Type B pancreatic cell (in vitro differentiated cells): ENCODE measurements at places on chromosomes 11 and 22. TPM values are rescaled to one million over a fixed set of nuclear protein-coding genes. Genes with fewer than 3 reads are reported as not detected.

Gene OR51B5
- not detected in 2 replicates for total RNA-seq

Gene OR52N4
- not detected in 2 replicates for total RNA-seq

Gene SCN3B
- 2.5 and 4.4 TPM in 2 replicates for total RNA-seq

Gene SEC14L2
- total RNA-seq: 7.9 and 9.6 TPM in 2 replicates

Gene ACTN3
- total RNA-seq: 0.57 and 2.6 TPM in 2 replicates

Gene TRMT2A
- total RNA-seq: 57.7 and 64.8 TPM in 2 replicates

Gene TMEM86A
- total RNA-seq: 3.6 and 6.5 TPM in 2 replicates

- no peak for DNase-seq
- H3K4me3 ChIP-seq: no peak overlapping the region
- peaks cover 11% of the 10 kb centered on the region for H3K27me3 ChIP-seq
- H3K27ac ChIP-seq: no peak overlapping the region
These were observed 220.2 kb upstream of the SNX19 start for GRCh38 chr11:131136486-131136885.

DNA sequence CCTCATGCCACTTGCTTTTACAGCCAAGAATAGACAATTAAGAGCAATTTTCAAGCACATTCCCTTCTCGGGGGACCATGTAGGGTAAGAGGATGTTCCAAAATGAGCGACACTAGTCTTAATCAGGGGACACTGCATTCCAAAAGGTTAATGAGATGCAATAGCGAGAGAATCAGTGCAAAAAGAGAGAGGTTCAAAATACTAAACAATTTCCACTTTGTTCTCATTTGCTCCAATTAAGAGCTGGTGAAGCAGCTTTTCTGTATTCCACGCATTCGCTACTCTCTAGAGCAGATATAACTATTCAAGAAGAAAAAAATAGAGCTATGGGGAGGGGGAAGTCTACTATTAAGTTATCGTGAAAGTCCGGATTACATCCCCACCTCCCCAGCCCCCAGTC is 811 bp downstream of the LRRC4C start:
- H3K27me3 ChIP-seq: peaks cover 13% of the 10 kb centered on the region
- peaks cover 23% of the 10 kb centered on the region for H3K4me1 ChIP-seq
- peak overlapping the region; percentile 78 for H3K4me3 ChIP-seq
- no peaks in the 10 kb centered on the region for H3K36me3 ChIP-seq
- no peak for DNase-seq

GRCh38 chr11:72483412-72484186 is 49.3 kb upstream of the CLPB start:
- H3K4me3 ChIP-seq: no peak overlapping the region
- no peaks in the 10 kb centered on the region for H3K36me3 ChIP-seq
- H3K4me1 ChIP-seq: peaks cover 9% of the 10 kb centered on the region
- DNase-seq: no peak

GRCh38 chr11:117514256-117514655 is 186.6 kb downstream of the CEP164 start:
- H3K36me3 ChIP-seq: no peaks in the 10 kb centered on the region
- H3K4me1 ChIP-seq: peaks cover 25% of the 10 kb centered on the region
- H3K4me3 ChIP-seq: no peak overlapping the region
- peaks cover 15% of the 10 kb centered on the region for H3K27me3 ChIP-seq
- H3K27ac ChIP-seq: peak overlapping the region; percentile 56
- no peak for DNase-seq

DNA sequence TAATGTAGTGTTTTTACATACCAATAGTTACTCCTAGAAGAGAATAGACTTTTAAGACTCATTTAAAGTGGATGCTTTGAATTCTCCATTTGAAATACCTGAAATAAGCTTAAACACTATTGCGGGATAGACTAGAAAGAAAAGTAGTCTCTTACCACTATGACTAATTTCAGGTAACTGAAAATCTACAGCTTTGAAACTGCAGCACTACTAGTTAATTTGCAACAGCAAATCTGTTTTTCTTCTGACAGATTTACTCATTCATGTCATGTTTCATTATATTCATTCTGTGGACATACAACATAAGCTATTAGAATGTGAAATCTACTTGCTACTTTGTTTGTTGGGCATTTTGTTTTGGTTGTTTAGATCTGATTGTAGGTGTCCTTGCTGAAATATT is 153.6 kb downstream of the MAML2 start:
- no peak overlapping the region for H3K27ac ChIP-seq
- peaks cover 11% of the 10 kb centered on the region for H3K36me3 ChIP-seq
- no peak overlapping the region for H3K4me3 ChIP-seq
- DNase-seq: no peak

DNA sequence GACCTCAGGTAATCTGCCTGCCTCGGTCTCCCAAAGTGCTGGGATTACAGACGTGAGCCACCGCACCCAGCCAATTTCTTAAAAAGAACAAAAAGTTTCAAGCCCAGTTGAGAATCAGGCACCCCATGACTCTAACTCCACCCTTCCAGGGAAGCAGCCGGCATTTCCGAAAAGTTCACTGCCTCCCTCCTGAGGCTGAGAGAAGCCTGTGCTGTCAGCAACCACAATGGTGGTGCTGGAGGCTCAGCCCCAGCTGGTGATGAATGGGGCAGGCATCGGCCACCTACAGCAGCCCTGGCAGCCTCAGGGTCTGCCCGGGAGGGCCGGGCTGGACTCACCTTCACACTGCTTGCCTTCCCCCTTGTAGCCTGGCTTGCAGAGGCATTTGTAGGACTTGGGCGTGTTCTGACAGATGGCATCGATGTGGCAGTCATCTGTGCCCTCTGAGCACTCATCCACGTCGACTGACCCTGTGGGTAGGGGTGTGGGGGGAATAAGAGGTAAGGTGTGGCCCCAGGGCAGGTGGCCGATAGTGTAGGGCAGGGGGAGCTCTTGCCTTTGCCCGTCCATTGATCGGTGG is 4.3 kb downstream of the SCUBE1 start:
- no peak overlapping the region for H3K27ac ChIP-seq
- H3K36me3 ChIP-seq: peaks cover 3% of the 10 kb centered on the region
- peaks cover 5% of the 10 kb centered on the region for H3K4me1 ChIP-seq
- no peak for DNase-seq
- H3K4me3 ChIP-seq: no peak overlapping the region

DNA sequence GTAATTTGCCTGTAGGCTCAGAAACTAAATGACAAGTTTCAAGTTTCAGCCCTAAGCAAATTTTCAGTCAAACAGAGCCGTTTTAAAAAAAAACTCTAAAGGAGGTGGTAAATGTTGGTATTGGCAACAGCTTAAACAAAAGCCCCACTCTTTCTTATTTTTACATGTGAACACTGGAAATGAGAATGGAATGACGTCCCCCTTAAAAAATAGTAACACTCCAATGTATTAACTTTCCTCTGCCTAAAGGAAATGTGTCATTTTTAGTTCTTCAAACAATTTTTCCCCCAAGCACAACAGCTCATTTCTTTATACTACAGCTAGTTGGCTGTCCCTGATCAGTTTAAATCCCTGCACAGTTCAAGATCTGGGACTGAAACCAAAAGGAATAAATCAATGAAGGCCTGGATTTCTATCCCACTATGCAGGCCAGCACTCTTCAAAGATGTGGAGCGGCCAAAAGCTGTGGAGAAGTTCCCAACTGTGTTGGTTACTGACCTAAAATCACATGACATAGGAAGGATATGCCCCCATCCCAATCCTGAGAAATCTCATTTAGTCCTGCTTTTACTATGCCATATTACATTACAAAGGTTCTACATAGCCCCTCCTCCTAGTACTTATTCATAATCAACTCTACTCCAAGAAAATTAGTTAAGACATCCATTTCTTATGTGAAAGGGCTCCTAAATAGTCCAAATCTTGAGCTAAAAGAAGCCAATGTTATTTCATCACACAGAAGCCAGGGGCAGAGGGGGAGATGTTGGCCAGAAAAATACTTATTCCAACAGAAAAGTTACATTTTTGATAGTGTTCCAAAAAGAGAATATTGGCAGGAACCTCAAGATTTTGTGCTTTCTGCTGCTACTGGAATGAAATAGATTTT is 95.9 kb downstream of the CADM1 start:
- H3K4me1 ChIP-seq: peaks cover 38% of the 10 kb centered on the region
- H3K27ac ChIP-seq: peak overlapping the region; percentile 70
- H3K36me3 ChIP-seq: no peaks in the 10 kb centered on the region
- DNase-seq: no peak

- peaks cover 36% of the 10 kb centered on the region for H3K4me1 ChIP-seq
- H3K4me3 ChIP-seq: peak overlapping the region; percentile 67
- H3K36me3 ChIP-seq: no peaks in the 10 kb centered on the region
- DNase-seq: no peak
- peaks cover 58% of the 10 kb centered on the region for H3K27me3 ChIP-seq
These were observed 5.2 kb downstream of the IGSF9B start for GRCh38 chr11:133951327-133952198.

GRCh38 chr11:19892387-19892786 is 179.8 kb downstream of the NAV2 start:
- peaks cover 29% of the 10 kb centered on the region for H3K36me3 ChIP-seq
- H3K4me1 ChIP-seq: peaks cover 20% of the 10 kb centered on the region
- DNase-seq: no peak
- no peak overlapping the region for H3K27ac ChIP-seq
- H3K27me3 ChIP-seq: no peaks in the 10 kb centered on the region

GRCh38 chr11:130415731-130416529 is 12.5 kb downstream of the ADAMTS8 start:
- peaks cover 34% of the 10 kb centered on the region for H3K27me3 ChIP-seq
- peaks cover 9% of the 10 kb centered on the region for H3K4me1 ChIP-seq
- no peak for DNase-seq
- no peak overlapping the region for H3K4me3 ChIP-seq
- H3K27ac ChIP-seq: no peak overlapping the region

GRCh38 chr22:30731658-30732057 is 37.0 kb downstream of the OSBP2 start:
- no peaks in the 10 kb centered on the region for H3K36me3 ChIP-seq
- DNase-seq: no peak
- H3K27ac ChIP-seq: no peak overlapping the region
- no peaks in the 10 kb centered on the region for H3K4me1 ChIP-seq
- H3K27me3 ChIP-seq: no peaks in the 10 kb centered on the region

DNA sequence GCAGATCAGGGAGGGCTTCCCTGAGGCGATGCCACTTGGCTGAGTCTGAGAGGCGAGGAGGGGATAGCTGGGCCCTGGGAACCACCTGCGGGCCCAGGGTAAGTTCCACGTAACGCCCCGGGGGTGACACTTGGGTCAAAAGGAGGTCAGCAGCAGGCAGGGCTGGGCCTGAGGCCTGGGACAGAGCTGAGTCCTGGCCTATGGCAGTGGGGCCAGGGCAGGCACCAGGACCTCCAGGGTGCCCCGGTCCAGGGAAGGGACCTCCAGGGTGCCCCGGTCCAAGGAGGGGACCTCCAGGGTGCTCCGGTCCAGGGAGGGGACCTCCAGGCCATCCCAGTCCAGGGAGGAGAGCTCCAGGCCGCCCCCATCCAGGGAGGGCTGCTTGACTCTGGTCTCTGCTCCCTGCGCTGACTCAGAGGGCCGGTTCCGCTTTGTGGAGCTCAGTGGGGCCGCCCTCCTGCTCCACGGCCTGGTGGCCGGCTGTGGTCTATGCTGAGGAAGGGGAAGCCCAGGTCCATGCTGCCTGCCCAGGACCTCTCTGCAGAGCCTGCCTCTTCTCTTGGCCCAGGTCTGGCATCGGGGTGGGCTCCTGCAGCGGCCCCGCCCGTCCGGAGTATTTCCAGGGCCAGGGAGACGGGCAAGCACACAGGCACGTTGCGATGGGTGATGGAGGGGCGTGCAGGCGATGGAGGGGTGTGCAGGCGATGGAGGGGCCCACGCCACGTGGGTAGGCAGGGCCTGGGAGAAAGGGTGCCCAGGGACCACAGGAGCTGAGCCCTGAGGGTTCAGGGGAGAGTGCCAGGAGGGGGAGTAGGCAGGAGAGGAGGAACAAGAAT is 19.5 kb upstream of the WNT7B start:
- H3K36me3 ChIP-seq: no peaks in the 10 kb centered on the region
- peaks cover 7% of the 10 kb centered on the region for H3K4me1 ChIP-seq
